SW 1271 (cell line): ENCODE measurements at places on chromosomes 12 and 14.

DNA sequence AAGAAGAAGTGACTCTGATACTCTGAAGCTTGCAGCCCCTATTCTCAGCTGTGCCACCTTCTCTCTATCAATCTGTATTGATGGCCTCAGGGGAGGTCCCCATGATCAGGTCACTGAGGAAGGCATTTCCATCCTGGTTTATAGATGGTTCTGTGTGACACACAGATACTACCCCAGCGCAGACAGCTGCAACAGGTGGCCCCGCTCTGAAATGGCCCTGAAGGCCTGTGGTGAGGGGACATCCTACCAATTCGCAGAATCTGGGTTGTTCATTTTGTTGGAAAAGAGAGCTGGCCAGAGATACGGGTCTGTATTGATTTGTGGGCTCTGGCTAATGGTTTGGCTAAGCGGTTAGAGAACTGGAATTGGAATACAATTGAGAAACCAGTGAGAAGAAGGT, 21.7 kb downstream of the DLK1 start:
- no peak for DNase-seq

GRCh38 chr12:26648066-26648465, 184.9 kb downstream of the ITPR2 start:
- no peak for DNase-seq

GRCh38 chr14:44463356-44464004, 43.6 kb downstream of the FSCB start:
- DNase-seq: no peak

GRCh38 chr14:72128629-72129028, 196.4 kb downstream of the RGS6 start:
- no peak for DNase-seq

- no peak for DNase-seq
These were observed 4.8 kb downstream of the FAM222A start for GRCh38 chr12:109718390-109718789.

DNA sequence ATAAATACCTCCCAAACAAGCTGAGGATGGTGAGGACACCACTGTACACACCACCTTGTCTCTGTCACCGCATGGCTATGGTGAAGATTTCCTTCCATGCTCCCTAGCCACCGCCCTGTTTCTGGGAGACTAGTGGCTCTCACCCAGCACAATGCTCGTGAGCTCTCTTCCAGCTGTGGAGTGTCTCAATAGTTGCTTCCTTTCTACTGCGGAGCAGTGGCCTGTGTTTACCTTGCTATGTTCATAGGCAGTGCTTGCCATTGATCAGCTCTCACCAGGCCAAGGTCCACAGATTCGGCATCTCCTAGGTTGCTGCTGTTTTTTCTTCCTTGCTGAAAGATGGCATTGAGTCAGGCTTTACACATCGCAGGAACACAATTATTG, 313.6 kb upstream of the RTL1 start:
- DNase-seq: no peak

- DNase-seq: no peak
These were observed 200.7 kb upstream of the FOXN3 start for GRCh38 chr14:89617481-89618329.

DNA sequence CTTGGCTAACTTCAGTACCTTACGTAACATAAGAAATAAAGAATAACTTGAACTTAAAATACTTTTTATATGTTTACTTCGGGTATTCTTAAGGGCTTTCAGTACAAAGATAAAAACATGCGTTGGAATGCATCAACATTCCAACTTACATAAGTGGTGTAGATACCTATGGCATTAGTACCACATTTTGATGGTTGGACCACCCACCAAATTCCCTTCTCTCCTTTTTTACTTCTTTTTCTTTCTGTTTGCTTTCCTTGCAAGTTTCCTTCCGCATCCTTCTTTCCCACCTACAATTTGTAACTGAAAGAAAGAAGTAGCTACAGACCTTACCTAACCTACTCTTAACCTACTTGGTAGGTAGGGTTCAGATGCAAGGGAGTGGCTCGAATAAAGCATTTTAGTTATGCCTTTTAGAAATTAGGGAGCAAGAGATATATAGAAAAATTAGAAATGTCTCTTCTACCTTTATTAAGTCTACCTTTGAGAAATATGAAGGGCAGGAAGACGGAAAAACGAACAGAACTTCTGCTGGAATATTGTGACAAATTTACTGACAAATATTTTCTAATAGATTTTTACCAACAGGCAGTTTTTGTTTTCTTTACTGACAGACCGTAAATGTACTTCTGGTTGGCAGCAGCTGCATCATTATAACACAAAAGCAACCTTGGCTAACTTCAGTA, 2.1 kb upstream of the ARHGAP5 start:
- DNase-seq: no peak

DNA sequence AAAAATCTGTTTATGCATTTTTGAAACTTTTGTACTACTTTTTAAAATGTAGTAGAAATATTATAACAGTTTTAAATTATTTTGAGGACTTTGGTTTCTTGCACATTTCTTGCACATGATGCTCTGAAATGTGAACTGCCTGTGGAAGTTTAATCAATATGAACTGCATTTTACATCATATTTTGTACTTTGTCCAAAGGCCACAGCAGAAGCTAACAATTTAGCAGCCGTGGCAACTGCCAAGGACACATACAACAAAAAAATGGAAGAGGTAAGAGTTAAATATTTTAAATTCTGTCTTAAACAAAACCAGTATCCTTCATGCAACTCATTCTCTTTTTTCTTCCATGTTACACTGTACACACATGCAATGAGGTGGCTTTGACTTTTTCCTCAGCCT, 45.1 kb downstream of the SAV1 start:
- no peak for DNase-seq

DNA sequence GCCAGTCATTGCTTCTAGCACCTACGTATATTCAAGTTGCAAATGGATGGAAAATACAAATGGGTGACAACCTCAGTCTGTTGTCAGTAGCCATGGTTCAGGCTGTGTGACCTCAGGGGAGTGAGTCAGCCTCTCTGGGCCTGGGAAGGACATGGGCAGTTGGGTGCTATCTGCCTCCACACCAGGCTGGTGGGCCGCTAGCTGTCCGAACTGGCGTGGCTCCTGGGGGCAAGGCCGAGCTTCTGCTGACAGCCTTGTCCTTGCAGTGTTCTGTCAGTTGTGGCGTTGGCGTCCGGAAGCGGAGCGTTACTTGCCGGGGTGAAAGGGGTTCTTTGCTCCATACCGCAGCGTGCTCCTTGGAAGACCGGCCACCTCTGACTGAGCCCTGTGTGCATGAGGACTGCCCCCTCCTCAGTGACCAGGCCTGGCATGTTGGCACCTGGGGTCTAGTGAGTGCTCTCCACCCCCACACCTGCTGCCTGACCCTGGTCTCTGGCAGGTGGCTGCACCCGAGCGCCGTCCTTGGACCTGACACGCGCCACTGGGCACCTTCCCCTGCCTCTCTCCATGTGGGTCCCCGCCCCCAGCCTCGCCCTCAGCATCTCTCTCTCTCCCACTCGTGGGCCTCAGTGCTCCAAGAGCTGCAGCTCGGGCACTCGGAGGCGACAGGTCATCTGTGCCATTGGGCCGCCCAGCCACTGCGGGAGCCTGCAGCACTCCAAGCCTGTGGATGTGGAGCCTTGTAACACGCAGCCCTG, 17.1 kb downstream of the PAPLN start:
- no peak for DNase-seq

DNA sequence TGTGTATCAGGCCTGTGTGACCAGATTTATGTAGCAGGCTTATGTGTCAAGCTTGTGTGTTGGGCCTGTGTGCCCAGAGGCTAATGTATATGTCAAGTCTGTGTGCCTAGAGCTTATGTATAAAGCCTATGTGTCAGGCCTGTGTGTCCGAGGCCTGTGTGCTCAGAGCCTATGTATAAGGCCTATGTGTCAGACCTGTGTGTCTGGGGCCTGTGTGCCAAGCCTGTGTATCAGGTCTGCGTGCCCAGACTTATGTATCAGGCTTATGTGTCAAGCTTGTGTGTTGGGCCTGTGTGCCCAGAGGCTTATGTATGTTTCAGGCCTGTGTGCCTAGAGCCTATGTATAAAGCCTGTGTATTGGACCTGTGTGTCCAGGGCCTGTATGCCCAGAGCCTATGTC, 249.3 kb upstream of the AVPR1A start:
- DNase-seq: no peak

DNA sequence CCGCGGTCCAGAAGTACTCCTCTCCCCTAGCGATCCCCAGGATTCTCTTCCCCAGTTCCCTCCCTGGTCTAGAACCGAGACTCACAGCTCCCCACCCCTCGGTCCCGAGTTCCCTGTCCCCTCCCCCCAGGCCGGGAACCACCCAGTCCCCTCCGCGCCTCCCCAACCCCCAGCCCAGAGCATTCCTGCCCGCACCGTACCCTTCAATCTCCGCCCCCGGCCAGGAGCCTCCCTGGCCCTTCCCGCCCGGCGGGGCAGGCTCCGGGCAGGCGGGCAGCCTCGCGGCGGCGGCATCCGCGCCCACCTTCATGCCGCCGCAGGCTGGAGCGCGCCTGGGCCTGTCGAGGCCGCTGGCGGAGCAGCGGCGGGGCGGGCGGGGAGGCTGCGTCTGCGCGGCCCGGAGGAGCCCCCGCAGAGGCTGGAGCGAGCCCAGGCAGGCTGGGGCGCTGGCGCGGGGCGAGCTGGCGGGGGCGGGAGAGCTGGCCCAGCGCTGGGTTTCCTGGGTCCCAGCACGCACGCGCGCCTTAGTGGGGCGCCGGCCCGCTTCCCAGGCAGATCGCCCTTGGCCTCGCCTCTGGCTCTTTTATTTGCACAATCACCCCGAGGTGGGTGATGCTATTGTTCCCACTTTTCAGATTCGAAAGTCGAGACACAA, 22.2 kb upstream of the GPR132 start:
- DNase-seq: peak; percentile 47

DNA sequence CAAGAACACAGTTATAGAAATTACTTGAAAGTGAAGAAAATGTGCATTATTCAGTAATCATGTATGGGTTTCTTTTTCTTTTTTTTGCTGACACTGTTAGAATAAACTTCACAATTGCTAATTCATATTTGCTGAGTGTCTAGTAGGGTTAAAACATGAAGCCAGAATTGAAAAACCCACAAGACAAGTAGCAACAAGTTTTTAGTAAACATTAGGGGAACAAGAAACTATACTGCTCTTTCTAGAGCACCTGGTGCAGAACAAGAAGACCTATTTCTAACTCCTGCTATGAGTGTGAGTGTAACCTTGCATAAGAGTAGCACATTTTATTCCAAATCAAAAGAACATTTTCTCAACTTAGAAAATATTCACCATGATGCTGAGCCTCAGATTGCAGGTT, 83.2 kb downstream of the ITPR2 start:
- no peak for DNase-seq

DNA sequence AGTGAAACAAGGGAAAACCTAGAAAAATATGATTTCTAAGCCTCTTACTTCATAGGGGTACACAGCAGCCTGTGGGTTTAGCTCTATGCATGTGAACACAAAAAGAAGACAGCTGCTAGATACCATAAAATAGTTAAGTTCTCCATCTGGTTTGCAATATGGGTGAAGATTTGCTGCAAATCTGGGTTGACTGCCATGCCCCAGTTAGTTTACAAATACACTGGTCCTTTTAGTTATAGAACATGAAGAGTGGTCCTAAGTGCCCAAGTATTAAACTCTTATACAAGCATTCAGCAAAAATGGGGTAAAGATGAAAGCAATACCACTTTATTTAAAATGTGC, 176.1 kb downstream of the AEBP2 start:
- no peak for DNase-seq

GRCh38 chr14:87813686-87814085, 179.3 kb downstream of the GALC start:
- no peak for DNase-seq

DNA sequence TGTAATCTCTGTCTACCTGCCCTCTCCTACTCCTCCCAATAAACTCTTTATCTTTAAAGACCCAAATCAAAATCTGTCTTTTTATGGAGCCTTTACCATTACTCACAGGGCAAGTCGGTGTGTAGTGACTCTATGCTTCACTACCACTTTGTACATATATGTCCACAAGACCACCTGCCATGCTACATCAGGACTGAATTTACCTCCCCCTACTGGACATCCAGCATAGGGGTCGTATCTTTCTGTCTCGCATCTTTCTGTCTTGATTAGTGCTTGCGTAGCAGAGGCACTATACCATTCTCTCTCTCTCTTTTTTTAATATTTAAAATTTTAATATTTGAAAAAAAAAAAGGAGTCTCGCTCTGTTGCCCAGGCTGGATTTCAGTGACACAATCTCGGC, 587.5 kb downstream of the SOX5 start:
- DNase-seq: no peak
